ENCODE measurements at places on chromosomes 13 and 19. TPM values are rescaled to one million over a fixed set of nuclear protein-coding genes. Genes with fewer than 3 reads are reported as not detected.

The KLK8 gene
- not detected for total RNA-seq

The GAPDHS gene
- total RNA-seq = not detected

The LCP1 gene
- total RNA-seq = 20.7 TPM

The CYP4F11 gene
- 97.0 TPM for total RNA-seq

The ADAMTS10 gene
- total RNA-seq = 12.0 TPM

The CYP2S1 gene
- 2.1 TPM for total RNA-seq

The CGB8 gene
- total RNA-seq = not detected

The ZNF100 gene
- total RNA-seq = 3.0 TPM

The JSRP1 gene
- 0.18 TPM for total RNA-seq

The TTC9B gene
- total RNA-seq = not detected

The CALM3 gene
- total RNA-seq = 89.6 TPM

The SHISA7 gene
- not detected for total RNA-seq

The GPR18 gene
- total RNA-seq = 0.15 TPM

The EDNRB gene
- total RNA-seq = 27.3 TPM

The SUPT5H gene
- total RNA-seq = 57.0 TPM
